ENCODE measurements at places on chromosomes 13 and 19.

DNA sequence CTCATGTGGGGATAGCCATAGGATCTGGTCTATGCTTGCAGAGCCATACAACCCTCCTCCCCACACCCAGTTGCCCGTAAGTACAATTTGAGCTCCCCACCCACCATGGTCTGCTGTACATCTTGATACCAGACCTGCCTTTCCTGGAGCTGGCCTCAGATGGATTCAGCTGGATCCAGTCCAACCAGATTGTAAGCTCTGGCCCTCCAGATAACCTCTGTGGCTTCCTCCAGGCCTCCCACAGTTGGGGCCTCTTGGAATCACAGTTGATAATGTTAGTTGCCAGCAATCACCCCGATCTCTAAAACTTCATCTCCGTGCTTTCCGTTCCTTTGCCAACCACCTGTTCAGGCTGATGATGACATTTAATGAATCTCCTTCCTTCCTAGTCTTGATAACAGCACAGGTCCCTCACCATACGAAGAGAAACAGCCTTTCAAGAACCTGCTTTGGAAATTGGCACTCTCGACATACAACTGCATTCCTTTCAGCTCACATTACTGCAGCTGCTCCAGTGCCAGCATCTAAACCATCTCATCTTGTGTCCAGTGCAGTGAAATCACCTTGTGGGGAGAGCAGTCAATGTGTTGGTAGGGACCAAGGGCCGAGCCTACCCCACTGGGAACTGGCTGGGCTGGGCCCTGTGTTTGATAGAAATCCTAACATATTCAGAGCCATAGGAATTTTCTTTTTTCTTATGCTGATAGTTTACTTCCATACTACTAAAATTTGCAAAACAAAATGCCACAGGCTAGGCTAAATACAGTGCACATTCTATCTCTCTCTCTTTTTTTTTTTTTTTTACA, 15.1 kb upstream of the FOXO1 start:
- no peak for DNase-seq

DNA sequence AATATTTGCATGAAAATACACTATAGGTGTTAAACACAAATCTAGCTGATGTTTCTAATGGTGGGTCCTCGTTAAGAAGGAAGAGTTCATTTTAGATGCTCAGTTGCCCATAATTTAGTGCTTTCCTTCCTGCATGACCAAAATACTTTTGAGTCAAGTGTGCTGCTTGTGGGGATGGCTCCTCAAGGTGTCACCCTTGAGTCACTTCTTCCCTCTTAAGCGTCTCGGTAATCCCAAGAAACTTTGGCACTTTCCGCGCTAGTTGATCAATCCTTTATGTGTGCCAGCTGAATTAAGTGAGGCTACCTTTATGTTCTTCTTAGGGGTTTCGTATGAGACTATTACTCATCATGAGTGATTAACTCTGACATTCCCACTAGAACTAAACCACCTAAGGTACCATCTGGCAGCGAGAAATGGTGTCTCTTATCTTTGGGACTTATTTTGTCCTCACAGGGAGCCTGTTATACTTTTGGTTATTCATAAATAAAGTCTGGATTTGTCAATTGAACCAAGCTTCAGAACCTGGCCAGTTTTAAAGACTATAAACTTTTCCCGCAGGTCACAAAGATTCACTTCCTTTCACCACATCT, 106.8 kb downstream of the NHLRC3 start:
- DNase-seq: peak; percentile 13

GRCh38 chr19:18741124-18742121, 49.7 kb downstream of the COMP start:
- no peak for DNase-seq

DNA sequence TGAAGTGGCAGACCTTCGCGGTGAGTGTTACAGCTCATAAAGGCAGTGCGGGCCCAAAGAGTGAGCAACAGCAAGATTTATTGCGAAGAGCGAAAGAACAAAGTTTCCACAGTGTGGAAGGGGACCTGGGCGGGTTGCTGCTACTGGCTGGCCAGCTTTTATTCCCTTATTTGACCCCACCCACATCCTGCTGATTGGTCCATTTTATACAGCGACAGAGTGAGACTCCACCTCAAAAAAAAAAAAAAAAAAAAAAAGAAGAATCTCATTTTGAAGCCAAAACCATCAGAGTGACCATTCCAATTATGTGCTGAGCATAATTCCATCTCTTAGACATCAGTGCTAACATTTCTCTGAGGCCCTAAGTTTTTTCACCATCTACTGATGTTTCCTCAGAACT, 1.9 kb upstream of the ZNF552 start:
- no peak for DNase-seq

DNA sequence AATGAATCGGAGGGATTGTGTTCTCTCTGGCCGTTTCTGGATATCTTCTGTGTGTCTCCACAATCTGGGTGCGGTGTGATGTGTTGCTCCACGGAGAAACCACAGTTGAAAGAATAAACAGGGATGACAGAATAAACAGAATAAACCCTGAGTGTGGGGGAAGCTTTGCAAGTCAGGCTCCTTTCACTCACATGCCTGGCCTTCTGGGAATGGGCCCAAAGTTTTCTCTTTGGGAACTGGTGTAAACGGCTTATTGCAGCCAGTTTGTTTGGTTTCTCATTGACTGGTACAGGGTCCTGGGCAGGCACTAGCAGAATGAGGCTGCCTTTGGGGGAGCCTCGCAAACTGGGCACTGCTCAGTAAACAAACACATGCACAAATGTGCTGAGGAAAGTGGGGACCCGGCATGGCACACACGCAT, 324.7 kb downstream of the DLEU7 start:
- DNase-seq: no peak

- DNase-seq: no peak
These were observed 58.3 kb upstream of the SLC15A1 start for GRCh38 chr13:98810746-98811145.

DNA sequence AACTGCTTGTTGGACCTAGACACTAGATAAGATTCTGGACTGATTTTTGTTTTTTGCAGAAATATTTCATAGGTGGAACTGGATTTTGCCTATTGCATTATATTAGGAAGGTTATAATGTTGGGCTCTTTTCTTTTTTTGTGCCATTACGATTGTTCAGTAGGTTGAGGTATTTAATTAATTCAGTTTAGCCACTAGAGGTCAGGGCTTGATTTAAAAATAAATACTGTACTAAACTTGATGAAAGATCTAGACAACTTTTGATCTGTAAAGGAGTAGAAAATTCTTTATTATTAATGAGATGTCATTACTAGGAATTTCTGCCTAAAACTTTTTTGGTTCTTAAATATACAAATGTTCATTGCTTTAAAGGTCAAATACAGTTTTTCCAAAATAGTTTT, 15.2 kb upstream of the SUPT20H start:
- peak; percentile 16 for DNase-seq

- peak; percentile 39 for DNase-seq
These were observed 9.3 kb downstream of the ZNF787 start for GRCh38 chr19:56111601-56112312.

DNA sequence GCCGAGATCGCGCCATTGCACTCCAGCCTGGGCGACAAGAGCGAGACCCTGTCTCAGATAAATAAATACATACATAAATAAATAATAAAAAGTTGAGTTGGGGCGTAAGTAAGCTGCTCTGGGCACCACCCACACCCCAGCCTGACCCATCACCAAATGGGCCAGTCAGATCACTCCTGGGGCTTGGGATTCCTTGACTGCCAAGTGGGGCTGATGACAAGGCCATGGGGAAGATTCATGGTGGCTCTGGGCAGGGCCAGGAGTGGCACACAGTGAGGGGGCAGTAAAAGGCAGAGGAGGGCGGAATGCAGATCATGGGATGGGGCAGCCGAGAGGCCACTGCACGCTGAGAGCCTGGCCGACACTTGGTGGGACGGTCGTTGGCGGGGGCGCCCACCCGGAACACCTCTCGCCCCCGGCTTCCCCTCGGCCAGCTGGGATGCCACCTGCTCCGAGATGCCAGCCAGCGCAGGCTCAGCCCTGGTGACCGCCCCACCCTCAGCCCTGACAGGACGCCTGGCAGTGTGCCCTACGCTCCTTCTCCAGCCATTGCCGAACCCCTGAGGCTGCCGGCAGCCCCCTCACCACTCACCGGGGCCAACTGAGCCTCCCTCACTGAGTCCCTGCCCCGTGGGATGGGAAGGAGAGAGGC, 10.9 kb downstream of the ZNF653 start:
- DNase-seq: no peak

DNA sequence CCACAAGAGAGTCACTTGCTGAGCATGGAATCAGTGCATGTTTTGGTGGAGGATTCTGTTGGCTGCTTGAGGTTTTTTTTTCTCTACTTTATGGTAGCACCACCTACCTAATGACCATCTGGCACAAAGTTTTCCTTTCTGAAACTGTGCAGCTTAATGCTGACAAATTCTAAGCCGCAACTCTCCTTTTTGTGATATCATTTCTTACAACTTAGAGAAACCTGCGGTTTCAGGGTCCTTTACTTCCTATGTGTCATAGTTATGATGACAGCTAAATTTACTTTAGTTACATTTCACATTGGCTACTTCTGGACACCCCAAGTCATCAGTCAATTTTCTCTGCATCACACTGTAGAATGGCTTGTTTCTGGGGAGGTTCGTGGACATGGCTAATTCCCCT, 115.4 kb upstream of the TMTC4 start:
- DNase-seq: no peak

GRCh38 chr13:50156561-50157127, 141.4 kb downstream of the KCNRG start:
- DNase-seq: no peak

DNA sequence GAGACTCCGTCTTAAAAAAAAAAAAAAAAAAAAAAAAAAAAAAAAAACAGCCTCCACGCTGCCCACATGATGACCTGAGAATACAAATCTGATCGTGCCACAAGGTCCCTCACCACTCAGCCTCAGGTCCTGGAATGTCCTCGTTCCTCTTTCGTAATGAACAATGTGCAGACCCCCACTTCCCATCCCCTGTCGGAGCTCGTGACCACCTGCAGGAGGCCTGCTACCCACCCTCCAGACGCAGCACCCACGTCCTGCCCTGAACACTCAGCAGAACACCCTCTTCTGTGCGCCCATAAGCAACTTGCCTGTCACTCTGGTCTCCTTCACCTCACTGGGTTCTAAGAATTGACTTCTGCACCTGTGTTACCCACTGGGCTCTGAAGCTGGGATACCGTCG, 166.4 kb downstream of the KATNAL1 start:
- DNase-seq: no peak

DNA sequence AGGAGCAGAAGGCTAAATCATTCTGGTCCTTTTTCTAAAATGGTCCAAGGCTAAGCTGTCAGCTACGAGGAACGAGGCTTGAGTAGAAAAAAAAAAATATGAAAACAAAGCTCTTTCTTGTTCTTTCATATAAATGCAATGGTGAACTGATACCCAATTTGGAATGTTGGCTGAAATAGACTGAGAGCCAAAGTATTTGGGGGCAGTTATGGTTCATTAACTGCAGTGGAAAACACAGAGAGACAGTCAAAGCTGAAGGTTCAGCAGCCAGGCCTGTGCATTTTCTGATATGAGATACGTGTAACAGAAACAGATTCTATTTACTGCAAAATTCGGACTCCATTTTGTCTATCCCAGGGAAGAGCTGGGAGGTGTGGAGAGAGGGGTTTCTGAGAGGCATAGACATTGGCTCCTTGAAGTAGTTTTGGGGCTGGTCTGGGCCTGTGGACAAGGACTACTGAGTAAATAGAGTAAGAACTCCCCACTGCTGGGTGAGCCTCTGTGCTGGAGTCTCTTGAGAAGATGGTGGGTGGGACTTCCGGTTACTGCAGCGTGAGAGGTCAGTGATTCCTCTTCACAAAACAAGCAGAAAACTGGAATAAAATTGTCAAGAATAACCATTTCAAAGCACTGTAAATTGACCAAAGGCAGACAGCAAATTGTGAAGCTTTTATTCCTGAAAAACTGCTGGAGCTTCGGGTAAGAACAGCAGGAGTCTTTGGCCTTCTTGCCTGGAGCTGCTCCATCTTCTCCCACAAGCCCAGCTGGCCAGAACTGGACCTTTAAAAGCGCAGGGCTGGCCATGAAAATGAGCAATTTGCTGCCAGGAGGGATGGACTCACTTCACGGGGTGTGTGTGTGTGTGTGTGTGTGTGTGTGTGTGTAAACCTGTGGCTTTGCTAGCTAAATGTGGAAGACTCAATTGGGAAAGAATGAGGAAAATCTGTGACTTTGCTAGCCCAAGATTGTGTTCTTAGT, 43.1 kb upstream of the CNMD start:
- no peak for DNase-seq

- no peak for DNase-seq
These were observed 116.4 kb downstream of the FRY start for GRCh38 chr13:32147976-32148375.

- DNase-seq: no peak
These were observed 1181.9 kb downstream of the OLFM4 start for GRCh38 chr13:54210397-54211049.

GRCh38 chr13:35723821-35724220, 247.3 kb upstream of the MAB21L1 start:
- no peak for DNase-seq

DNA sequence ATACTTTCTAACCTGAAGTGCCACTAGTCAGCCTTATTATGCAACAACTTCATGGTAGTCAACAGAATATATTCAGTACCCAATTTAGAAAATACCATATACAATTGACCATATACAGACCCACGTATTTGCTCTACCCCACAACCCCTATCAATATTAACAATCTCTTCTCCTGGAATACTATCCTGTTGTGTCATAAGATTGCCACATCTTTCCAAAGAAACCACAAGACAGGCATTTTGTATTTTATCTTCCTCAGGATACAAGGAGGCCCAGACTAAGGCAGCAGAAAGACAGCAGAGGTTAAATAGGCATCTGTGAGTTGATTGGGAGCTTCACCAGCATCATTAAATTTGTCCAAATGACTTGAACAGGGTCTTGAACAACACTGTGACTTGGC, 4.5 kb downstream of the SPART start:
- no peak for DNase-seq

GRCh38 chr13:66689628-66690027, 540.5 kb downstream of the PCDH9 start:
- no peak for DNase-seq

DNA sequence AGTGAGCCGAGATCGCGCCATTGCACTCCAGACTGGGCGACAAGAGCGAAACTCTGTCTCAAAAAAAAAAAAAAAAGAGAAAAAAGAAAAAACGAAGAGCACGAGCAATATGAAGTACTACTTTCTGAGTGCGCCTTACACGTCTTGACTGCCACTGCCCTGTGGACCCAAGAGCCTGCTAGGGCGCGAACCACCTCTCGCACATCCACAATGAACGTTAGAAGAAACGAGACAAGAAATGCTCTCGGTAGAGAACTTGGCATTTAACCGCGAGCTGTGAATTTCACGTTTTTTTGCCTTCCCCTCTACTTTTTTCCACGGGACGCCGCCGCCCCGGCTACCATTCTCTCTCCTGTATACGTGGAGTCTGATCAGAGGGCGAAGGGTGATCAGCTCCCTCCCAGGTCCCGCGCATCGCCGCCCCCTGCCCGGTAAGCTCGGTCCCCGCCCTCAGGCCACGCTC, 454 bp downstream of the TIMM44 start:
- DNase-seq: peak; percentile 21

- DNase-seq: no peak
These were observed 144.3 kb downstream of the DNAJC15 start for GRCh38 chr13:43167731-43168130.
